CD8-positive, alpha-beta memory T cell (primary cell): ENCODE measurements at places on chromosomes 3 and 15. TPM values are rescaled to one million over a fixed set of nuclear protein-coding genes. Genes with fewer than 3 reads are reported as not detected.

Gene SH2D7
- polyA plus RNA-seq = not detected

Gene SI
- not detected for polyA plus RNA-seq

Gene RETNLB
- not detected for polyA plus RNA-seq

Gene TIMP4
- polyA plus RNA-seq = not detected

Gene ONECUT1
- polyA plus RNA-seq = not detected

Gene CHRNA5
- polyA plus RNA-seq = 0.89 TPM

Gene PTX3
- 0.10 TPM for polyA plus RNA-seq

Gene GPR171
- polyA plus RNA-seq = 264 TPM

Gene GABRG3
- not detected for polyA plus RNA-seq

Gene CX3CR1
- 98.7 TPM for polyA plus RNA-seq

Gene GALNT15
- polyA plus RNA-seq = not detected

Gene NR2F2
- polyA plus RNA-seq = not detected

Gene ZPLD1
- not detected for polyA plus RNA-seq

Gene SAXO2
- polyA plus RNA-seq = 1.9 TPM

Gene NDN
- polyA plus RNA-seq = 0.81 TPM

Gene LSMEM2
- not detected for polyA plus RNA-seq

Gene CLDN18
- polyA plus RNA-seq = not detected

Gene WDR93
- polyA plus RNA-seq = 0.08 TPM

Gene ATG7
- polyA plus RNA-seq = 13.8 TPM

Gene C15orf62
- 0.79 TPM for polyA plus RNA-seq

Gene LRRC49
- polyA plus RNA-seq = not detected

Gene ACKR4
- polyA plus RNA-seq = not detected

Gene ATP13A4
- not detected for polyA plus RNA-seq

Gene CPB1
- polyA plus RNA-seq = not detected

Gene HRH1
- not detected for polyA plus RNA-seq

Gene ITIH1
- not detected for polyA plus RNA-seq

Gene CCR4
- 10.0 TPM for polyA plus RNA-seq

Gene SERPINI1
- 13.7 TPM for polyA plus RNA-seq

Gene SIDT1
- 23.9 TPM for polyA plus RNA-seq

Gene NXPE3
- polyA plus RNA-seq = 37.4 TPM

Gene FETUB
- not detected for polyA plus RNA-seq

Gene ECE2
- not detected for polyA plus RNA-seq

Gene CELSR3
- 0.41 TPM for polyA plus RNA-seq

Gene RASL12
- polyA plus RNA-seq = not detected

Gene ZNF385D
- polyA plus RNA-seq = not detected

Gene GOLGA8K
- polyA plus RNA-seq = not detected

Gene TTC14
- polyA plus RNA-seq = 17.9 TPM

Gene OR5H15
- not detected for polyA plus RNA-seq

Gene PFN2
- 5.3 TPM for polyA plus RNA-seq

Gene TRH
- not detected for polyA plus RNA-seq
